ENCODE measurements at places on chromosomes 12 and 14. TPM values are rescaled to one million over a fixed set of nuclear protein-coding genes. Genes with fewer than 3 reads are reported as not detected.

DNA sequence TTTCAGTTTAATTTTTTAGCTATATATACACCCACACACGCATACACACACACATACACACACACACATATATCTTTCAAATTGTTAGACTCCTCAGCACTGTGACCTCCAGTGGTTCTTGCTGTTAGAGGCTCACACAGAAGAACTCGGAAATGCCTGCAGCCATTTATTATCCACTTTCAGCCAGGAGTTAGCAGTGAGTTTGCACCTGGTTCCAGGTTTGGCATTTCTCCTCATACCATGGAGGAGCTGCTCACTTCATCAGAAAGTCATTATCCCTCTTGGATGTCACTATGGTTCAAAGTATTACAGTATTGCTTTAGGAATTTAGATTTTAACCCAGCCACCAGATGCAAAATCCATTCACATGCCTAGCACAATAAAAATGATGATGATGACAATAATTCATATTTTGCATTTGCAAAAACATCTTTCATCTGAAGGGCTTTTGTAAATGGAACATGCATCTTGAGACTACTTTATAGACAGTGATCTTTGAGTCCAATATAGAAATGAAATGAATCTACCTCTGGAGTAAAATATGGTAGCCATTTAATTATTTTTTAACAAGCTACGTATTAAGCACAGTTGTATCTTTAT, 42.3 kb downstream of the NPAS3 start:
- no peak for DNase-seq

DNA sequence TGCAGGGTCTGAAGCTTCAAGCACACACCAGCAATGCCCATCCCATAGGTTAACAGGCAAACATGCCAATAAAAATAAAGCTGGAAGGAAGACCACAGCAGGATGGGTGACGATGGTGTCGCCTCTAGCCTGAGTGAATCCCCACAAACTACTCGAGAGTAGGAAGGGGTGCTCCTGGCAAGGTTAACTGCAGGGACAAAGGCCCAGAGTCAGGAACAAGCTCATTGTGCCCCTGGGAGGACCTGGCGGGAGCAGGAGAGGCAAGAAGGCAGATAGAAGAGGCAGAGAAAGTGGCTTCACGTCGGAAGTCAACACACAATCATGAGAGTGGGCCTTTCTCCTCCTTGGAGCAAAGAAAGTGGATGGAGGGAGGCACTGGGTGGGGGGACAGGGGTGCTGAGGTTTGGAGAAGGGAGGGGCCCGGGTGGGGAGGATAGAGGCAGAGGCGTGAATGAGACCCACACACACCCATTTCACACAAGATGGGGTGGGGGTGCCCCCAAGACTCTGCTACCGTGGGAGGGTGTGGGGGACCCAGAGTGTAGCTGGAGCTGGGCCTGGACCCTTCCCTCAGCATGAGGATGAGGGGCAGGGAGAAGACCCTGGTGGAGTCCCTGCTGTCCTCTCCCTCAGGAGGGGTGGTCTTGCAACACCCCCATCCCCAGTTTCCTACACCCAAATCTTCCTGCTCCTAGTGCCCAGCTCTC, 43.1 kb downstream of the DIO3 start:
- no peak for DNase-seq

GRCh38 chr14:33617154-33617553, 333.7 kb downstream of the EGLN3 start:
- no peak for DNase-seq

GRCh38 chr14:102654298-102654697, 61.8 kb downstream of the RCOR1 start:
- no peak for DNase-seq

DNA sequence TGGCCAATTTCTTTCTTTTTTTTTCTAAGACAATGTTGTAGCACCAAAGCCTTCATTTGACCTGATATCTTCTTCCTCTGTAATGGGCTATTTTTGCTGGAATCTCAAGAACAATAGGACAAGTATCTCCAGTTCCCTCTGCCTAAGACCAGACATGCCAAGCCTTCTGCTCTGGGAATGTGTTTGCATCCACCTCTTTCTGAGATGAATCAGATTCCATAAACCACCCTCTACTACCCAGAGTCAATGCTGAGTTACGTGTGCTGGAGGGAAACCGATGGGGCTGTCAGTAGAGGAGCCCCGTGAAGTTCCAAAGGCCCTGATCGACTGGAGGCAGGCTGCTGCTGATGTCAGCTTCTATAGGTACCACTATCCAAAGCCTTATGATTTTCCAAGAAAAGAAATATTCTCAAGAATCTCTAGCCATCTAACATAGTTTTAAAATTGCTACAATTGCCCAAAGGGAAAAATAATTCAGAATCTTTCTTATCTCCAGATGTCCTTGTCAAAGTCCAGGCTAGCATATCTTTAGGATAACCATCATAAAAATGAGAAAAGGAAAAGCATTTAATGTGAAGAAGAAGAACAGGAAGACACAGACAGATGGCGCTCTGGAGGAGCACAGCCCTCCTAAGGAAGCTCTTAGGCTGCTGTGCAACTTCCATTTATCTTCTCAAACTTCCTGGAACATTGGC, 101.9 kb downstream of the SLC8A3 start:
- no peak for DNase-seq

GRCh38 chr14:74955229-74956026, at the start of gene PGF:
TSS of gene PGF (minus strand) at chr14:74955597. CDS start at chr14:74955242, 355 bp downstream.
- peak; percentile 88 for DNase-seq

GRCh38 chr12:57887631-57888408, 41.3 kb upstream of the CTDSP2 start:
- DNase-seq = peak; percentile 46

GRCh38 chr14:38391334-38391733, 135.4 kb upstream of the CLEC14A start:
- no peak for DNase-seq

- no peak for DNase-seq
These were observed 11.5 kb downstream of the RAB21 start for GRCh38 chr12:71766202-71766601.

IRF2BPL gene
- 59.2 TPM for total RNA-seq

RDH12 gene
- total RNA-seq = not detected

TAS2R42 gene
- not detected for total RNA-seq

ISCU gene
- 550 TPM for total RNA-seq

PSMB11 gene
- total RNA-seq = not detected

ADAMTS20 gene
- total RNA-seq = not detected

IL23A gene
- not detected for total RNA-seq
